NCI-H774 (cell line): ENCODE measurements at places on chromosomes 3 and 15.

DNA sequence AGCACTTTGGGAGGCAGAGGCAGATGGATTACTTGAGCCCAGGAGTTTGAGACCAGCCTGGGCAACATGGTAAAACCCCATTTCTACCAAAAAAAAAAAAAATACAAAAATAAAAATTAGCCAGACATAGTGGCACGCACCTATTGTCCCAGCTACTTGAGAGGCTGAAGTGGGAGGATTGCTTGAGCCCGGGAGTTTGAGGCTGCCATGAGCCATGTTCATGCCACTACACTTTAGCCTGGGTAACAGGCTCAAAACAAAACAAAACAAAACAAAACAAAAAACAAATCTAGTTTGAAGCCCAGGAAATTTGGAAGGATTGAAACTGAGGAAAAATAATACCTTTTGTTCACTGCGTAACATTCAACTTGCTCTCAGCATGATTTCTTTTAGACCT is 16.6 kb downstream of the TMOD3 start:
- DNase-seq = no peak

- DNase-seq = no peak
Measured at GRCh38 chr3:20608054-20608738, 422.2 kb upstream of the SGO1 start.

DNA sequence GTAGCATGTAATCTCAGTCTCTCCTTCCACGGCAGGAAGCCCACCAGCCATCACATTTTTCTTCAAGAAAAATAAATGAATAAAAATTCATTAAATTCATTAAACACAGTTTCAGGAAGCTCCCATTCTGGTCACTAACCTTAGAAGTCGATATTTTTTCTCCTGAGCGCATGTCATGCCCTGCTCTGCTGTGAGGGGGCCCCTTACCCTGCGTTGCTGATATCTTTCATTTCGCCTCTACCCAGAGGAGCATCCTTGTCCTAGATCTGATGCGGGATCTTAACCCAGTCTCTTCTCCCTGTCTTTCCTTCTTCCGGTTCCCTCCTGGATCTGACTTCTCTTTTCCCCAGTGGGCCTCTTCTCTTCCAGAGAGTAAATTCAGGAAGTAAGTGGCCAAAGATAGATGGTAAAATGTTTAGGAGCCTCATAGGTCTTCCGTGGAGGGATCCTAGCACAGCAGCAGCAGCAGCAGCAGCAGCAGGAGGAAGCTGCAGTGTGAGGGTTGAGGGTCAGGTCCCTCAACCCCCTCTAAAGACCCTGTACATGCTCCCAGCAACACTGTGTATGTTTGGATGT is 1.4 kb upstream of the ILDR1 start:
- no peak for DNase-seq

GRCh38 chr3:19945969-19946831 is 697 bp upstream of the RAB5A start:
- peak; percentile 58 for DNase-seq

- DNase-seq = no peak
Measured at GRCh38 chr3:157088601-157089454, 71.1 kb downstream of the CCNL1 start.

DNA sequence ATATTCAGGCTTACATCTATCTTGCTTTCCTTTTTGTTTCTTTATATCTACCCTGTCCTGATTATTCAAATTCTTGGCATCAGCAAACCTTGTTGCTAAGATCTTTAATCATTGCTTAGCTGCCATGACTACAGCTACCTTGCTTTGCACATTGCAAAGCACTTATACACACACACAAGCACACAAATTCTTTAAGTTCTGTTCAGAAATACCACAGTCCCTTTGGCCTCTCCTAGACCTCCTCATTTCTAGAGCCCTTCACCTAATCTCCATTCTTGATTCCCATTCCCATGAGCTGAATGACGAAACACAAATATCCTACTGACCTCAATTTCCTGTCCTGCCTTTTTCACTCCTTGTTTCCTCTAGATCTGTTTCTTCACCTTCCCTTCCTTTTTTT is 409.6 kb downstream of the UNC13C start:
- DNase-seq = no peak

DNA sequence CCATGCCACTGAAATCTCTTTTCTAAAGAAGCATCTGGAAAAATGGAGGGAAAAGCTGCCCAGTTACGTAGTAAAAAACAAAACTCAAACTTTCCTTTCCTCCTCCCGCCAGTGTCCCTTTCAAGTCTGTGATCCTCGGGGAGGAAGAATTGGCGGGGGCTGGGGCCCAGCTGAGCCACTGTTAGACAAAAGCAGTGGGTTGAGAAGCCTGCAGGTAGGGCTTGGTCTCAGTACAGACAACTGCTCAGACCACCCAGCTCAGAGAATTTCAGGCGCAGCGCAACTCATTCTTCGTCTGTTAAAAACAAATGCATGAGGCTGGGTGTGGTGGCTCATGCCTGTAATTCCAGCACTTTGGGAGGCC is 117.1 kb downstream of the MYLK start:
- DNase-seq = no peak

DNA sequence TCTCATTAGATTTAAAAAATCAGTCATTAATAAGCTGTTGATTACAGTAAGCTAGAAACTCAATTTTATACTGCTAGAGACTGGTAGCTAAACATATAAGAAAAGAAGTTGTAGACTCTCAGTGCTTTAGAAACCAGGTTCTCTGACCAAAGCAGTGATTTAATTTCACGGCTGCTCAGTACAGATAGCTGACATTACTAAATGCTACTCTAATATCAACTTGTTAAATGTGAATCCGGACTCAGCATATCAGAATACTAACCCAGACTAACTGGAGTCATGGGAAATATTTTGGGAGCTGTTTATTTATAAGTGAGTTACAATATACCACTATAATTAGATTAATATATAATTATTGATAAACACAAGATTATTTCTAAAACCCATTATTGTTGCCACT is 80.4 kb downstream of the NEDD4 start:
- no peak for DNase-seq
